RCC 7860 (cell line): ENCODE measurements at places on chromosomes 13 and 19.

DNA sequence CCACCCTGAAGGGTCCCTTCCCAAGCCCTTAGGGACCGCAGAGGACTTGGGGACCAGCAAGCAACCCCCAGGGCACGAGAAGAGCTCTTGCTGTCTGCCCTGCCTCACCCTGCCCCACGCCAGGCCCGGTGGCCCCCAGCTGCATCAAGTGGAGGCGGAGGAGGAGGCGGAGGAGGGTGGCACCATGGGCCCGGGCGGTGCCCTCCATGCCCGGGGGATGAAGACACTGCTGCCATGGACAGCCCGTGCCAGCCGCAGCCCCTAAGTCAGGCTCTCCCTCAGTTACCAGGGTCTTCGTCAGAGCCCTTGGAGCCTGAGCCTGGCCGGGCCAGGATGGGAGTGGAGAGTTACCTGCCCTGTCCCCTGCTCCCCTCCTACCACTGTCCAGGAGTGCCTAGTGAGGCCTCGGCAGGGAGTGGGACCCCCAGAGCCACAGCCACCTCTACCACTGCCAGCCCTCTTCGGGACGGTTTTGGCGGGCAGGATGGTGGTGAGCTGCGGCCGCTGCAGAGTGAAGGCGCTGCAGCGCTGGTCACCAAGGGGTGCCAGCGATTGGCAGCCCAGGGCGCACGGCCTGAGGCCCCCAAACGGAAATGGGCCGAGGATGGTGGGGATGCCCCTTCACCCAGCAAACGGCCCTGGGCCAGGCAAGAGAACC is 1.5 kb downstream of the EGLN2 start:
- no peak for DNase-seq

GRCh38 chr19:22609630-22610029 is 24.5 kb upstream of the ZNF492 start:
- no peak for DNase-seq

DNA sequence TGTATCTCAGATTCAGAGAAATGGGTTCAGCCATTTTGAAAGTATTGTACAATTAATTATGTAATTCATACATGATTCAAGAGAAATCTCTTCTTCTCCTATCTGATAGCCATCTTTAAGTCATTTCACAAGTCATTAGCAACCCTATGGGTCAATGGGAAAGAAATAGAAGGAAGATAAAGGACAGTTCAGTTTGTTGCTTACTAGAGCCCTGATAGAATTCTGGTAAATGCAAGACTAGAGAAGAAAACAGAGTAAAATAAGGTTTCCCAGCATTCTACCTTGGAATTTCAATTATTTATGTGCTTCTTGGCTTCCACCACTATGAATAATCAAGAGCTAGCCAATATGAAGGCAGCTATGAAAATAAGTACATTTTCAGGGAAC is 117.7 kb downstream of the LHFPL6 start:
- no peak for DNase-seq

GRCh38 chr13:26623125-26623524 is 65.6 kb downstream of the WASF3 start:
- no peak for DNase-seq

DNA sequence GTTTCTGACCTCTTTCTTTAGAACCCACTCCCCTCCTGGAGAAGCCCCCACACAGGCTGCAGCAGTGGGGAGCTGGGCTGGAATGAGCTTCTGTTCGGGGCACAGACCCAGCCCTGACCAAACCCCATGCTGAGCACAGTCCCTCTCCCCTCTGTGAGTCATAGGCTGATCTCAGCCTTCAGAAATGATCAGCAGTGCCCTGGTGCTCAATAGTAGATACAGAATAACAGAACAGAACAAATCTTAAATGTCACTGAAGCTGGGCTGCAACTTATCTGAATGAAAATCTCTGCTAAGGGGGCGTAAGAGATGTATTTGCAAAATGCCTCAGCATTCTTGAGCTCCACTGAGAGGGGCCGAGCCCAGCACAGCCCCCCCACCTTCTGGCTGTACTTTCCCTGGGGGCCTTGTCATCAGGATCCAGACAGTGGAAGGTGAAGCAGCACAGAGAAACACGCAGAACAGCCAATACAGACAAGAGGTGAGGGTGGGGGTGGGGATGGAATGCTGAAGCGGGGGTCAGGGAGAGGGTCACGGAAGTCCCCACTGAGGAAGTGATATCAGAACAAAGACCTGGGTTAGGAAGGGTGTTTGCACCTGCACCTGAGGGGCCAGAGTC is 9.9 kb downstream of the ZNF665 start:
- DNase-seq = no peak
